Activated T-cell treated with anti-CD3 and anti-CD28 coated beads, Interleukin-2, amount 50 U/mL, for 4 hours (primary cell): ENCODE measurements at places on chromosomes 2 and 18. TPM values are rescaled to one million over a fixed set of nuclear protein-coding genes. Genes with fewer than 3 reads are reported as not detected.

The UPP2 gene
- total RNA-seq, result not detected

The UCN gene
- total RNA-seq, result 1.1 TPM

The CGREF1 gene
- total RNA-seq, result 7.3 TPM

The TMEM247 gene
- not detected for total RNA-seq

The VWC2L gene
- total RNA-seq, result not detected

The CHRND gene
- total RNA-seq, result not detected

The TDRD15 gene
- total RNA-seq, result not detected

The FIGN gene
- total RNA-seq, result not detected

The PLB1 gene
- 0.10 TPM for total RNA-seq

The SLC9A4 gene
- 0.05 TPM for total RNA-seq

The ALK gene
- total RNA-seq, result not detected

DNA sequence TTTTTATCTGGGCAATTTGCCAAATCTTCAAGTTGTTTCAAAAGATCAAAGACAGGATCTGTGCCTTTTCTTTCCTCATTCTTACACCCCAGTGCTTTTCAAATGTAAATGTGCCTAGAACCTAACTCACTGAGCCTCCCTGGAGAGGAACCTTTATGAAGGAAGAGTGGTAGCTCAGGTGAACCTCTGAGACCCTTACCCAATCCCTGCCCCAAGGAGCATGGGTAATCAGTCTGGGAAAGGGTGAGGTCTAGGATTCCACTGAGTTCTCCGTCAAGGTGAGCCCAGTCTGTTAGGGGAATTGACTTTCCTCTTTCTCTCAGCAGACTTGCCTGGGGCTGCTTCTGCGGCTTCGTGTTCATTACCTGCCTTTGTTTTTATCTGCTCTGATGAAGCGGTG is 88.1 kb upstream of the MAP4K4 start:
- DNase-seq, result no peak

DNA sequence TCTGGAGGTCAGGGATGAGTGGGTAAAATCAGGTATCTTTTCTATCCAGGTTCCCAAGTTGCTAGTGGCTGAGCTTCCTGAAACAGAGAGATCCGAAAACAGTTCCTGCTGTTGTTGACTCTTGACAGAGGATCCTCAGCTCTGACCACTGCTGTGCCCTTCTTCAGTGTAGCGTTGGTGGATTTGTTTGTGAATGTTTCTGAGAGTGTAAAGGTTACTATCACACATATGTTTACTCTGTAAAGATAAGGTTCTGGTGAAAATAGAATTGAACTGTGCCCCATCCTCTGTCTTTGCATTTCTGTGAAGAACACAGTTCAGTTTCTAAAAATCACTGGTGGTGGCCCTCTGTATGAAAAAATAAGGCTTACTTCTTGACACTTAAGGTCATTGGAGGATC is 119.8 kb downstream of the LDLRAD4 start:
- no peak for DNase-seq

DNA sequence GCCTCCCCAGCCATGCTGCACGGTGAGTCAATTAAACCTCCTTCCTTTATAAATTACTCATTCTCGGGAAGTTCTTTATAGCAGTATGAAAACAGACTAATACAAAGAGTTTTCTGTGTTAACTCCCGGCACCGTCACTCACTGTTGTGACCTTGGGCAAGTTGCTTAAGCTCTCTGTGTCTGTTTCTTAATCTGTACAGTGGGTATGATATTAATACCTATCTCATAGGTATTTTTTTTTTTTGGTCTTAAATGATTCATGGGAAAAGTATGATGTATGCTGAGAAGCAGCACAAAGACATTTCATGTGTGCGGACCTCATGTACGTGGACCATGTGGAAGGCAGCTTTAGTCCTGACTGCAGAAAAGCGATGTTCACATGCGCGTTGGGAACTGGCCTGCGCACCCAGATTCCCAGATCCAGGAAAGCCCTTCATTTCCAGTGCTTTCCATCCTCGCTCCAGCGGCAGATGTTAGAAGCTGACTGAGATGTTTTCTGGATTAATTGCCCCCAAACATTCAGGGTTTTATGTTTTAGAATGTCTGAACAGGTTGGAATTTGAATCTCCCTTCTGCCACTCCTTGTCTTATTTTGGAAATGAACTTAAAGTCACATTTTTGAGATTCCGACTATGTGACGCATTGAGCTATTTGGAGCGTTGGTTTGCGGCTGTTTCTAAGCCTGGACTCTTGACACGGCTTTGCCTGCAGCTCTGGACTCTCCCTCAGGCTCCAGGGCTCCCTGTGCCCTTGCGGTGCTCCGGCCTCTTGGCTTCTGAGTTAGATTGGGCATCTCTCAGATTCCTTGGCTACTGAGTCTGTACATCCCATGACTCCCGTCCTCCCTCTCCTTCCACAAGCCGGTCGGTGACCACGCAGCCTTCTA is 61.4 kb downstream of the SLC4A3 start:
- DNase-seq, result no peak

DNA sequence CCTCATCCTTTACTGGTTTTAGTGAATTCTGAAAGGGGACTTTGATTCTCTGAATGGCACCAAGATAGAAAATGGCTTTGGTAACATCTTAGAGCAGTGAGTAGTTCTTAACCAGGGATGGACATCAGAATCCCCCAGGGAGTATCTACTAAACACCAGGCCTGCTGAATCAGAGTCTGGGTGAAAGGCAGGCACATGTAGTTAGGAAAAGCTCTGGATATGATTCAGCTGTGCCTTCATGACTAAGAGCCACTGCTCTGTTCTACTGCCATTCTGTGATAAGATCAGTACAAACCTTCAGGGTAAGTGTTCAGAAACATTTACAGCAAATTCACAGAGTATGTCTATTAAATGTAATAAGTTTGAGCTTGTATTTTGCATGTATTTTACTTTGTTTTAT is 46.2 kb upstream of the B3GNT2 start:
- no peak for DNase-seq

- DNase-seq, result no peak
Measured at GRCh38 chr2:239222706-239223309, 178.0 kb downstream of the HDAC4 start.

GRCh38 chr2:122150524-122151280 is 395.3 kb downstream of the TSN start:
- no peak for DNase-seq

GRCh38 chr18:74861154-74861553 is 263.5 kb downstream of the ZNF407 start:
- DNase-seq, result no peak

DNA sequence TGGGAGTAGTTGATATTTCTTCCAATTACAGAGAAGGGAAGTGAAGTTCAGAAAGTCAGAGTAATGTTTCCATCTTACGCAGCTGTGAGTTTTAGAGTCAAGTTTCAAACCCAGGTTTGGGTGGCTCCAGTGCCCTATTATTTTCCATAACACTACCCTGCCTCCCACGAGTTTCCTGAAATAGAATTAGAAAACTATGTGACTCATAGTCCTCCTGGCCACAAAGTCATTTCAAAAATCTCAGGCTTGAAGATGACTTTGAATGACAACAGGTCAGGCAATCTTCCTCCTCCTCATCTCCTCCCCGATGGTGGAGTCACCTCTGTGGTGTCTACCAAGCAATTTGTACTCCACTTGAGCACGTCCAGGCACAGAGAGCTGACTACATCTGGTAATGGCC is 212.3 kb upstream of the TRIB2 start:
- no peak for DNase-seq

GRCh38 chr18:36141576-36141975 is 11.9 kb downstream of the ELP2 start:
- DNase-seq, result no peak

GRCh38 chr2:32960647-32961403 is 14.1 kb downstream of the LTBP1 start:
- no peak for DNase-seq

GRCh38 chr2:230774348-230774951 is 61.8 kb downstream of the CAB39 start:
- DNase-seq, result no peak

GRCh38 chr2:221674446-221674845 is 102.3 kb upstream of the EPHA4 start:
- no peak for DNase-seq

GRCh38 chr2:55914786-55915185 is 8.8 kb downstream of the EFEMP1 start:
- DNase-seq, result no peak

DNA sequence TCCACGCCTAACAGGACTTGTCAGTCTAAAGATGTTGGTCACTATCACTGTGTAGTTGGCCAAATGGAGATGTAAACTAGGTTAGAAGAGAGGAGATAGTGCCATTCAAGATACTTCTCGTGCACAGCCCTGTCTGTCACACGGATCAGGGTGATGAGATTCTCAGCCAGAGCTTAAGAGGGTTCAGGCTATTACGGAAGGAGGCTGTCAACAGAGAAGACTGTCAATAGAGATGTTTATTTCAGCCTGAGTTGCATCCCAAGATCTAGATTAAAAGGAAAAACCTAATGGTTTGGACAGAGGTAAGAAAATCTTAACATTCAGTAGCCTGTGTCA is 83.4 kb downstream of the AAK1 start:
- DNase-seq, result no peak

- DNase-seq, result no peak
Measured at GRCh38 chr2:23835988-23836387, 90.9 kb downstream of the ATAD2B start.

- DNase-seq, result no peak
Measured at GRCh38 chr18:36352384-36352783, 54.9 kb downstream of the FHOD3 start.

DNA sequence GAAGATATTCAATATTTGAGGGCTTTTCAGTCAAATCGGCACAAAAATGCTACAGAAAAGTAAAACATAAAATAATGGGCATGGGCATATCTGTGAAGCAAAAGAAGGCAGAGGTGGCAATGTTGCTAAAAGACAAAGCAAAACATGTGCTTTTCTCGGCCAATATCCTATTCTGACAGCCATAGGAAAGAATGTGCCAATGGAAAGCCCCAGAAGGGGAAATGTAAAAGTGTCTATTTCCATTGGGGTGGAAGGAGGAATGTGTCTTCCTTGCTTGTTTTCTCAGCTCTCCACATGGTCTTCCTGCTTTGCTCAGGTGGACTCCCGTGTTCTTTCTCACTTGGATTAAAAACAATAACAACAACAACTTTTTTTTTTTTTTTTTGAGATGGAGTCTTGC is 13.7 kb upstream of the PER2 start:
- DNase-seq, result no peak

DNA sequence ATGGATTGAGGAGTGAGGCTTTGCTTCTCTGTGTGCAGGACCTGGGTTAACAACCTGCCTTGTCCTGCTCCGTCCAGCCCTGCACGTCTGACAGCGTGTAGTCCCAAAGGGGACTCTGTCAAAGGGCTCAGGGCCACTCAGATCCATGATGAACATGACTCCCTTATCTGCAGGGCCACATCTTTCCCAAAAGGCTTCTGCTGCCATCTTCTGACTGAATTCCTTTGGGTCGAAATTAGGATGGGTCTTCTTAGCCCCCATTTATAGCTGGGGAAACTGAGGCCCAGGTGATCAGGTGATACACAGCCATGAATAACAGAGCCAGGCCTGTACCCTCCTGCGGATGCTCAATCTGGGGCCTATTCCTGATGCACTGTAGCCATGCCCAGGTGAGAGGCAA is 109.2 kb downstream of the CELF4 start:
- no peak for DNase-seq

DNA sequence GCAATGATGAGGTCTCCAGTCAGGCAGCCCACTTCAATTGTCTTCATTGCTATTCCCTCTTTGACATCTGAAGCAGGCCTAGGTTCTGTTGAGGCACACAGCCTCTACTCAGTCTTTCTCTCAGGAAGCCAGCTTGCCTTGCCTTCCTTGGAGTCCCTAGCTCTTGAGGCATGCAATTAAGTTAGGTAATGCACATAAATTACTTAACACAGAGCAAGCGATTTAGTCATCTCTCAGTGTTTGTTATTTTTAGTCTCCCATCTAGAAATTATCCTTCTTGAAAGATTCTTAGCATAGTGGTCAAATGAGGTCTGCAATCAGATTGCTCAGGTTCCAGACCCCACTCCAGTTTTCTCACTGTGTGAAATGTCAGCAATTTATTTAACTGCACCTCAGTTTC is 32.0 kb downstream of the SULT1C4 start:
- no peak for DNase-seq

DNA sequence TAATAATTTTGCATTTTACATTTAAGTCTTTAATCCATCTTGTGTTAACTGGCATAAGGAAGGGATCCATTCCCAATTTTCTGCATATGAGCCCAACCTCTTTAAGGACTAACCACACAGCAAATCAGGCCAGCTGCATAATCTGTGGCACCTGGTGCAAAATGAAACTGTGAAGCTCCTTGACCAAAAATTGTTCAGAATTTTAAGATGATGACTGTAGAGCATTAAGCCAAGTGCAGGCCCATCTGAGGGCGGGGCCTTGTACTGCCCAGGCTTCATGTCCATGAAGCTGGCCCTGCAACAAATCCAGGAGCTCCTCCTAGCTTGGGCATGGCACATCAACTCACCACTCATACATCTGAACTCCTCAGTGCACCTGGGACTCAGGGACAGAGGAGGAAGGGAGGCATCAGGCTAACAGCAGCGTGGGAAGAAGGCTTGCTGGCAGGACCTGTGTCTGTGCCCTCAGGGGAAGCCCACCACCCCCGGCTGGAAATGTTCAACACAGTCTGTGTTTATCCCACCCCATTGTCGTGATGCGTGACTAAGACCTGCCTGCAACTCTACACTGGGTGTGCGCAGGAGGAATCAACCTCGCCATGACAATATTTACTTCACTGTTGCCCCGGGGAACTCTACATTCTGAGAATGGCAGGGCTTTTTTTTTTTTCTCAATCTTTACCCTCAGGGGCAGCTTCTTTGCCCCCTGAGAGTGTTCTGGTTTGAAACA is 128.9 kb upstream of the SIX2 start:
- no peak for DNase-seq

DNA sequence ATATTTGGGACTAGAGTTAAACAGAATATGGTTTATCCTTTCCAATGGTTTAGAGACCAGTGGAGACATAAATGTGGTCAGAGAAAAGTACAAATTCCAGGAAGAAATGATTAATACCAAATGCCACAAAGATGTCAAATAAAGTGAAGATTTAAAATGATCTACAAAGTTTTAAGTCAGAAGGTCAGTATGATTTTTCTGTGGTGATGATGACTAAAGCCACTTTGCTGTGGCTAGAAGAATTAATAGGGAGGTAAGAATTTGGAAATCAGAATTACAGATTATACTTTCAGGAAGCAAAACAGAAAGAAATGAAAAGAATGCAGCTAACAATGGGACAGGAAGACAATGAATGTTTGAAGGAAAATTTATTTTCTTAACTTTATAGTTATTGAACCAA is 91.5 kb upstream of the CDH7 start:
- no peak for DNase-seq

DNA sequence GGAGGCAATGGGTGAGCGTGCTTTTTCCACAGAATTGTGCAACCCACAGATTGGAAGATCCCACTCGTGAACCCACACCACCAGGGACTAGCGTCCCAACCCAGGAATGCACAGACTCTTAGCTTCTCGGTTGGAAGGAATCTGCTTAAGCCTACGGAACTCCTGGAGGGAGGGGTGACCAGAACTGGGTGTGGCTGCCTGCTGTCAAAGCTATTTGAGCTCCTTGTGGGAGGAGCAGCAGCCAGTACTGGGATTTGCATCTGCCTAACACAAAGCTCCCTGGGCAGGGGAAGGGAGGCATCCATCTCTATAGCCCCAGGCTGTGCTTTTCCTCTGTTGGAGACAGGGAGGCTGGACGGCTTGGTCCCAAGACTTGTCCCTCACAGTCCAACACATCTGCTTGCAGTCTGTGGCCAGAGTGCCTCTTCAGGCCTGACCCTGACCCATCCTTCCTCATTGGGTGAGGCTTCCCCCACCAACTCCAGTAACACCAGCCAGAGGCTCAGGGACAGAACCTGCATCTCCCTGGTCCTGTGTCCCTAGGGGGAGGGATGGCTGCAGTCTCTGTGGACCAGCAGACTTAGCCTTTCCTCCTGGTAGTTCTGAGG is 27.9 kb downstream of the HNMT start:
- DNase-seq, result no peak
